ENCODE measurements at places on chromosomes 7 and 10. TPM values are rescaled to one million over a fixed set of nuclear protein-coding genes. Genes with fewer than 3 reads are reported as not detected.

CYP2W1 gene
- polyA plus RNA-seq = not detected

DNA sequence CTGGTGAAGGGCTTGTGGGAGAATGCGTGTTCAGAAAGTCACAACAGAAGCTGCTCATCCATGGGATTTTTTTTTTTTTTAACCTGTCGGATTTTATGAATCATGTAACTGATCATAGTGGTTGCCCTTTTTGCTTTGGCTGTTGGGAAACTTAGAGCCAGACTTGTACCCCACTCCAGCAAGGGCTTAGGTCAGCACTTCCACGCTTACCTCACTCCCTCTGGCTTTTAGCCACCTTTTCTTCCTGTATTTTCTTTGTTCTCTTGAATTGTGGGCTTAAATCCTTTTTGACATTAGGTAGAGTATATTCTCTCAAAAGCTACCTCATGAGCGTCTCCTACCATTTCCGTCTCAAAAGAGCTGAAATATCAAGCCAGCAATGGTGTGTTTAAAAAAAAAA lies 113.6 kb upstream of the BTBD16 start:
- DNase-seq = no peak

OR2A1 gene
- polyA plus RNA-seq = 0.02 TPM

RET gene
- 0.59 TPM for polyA plus RNA-seq

ITGB8 gene
- polyA plus RNA-seq = 2.1 TPM

CALML5 gene
- not detected for polyA plus RNA-seq

DNA sequence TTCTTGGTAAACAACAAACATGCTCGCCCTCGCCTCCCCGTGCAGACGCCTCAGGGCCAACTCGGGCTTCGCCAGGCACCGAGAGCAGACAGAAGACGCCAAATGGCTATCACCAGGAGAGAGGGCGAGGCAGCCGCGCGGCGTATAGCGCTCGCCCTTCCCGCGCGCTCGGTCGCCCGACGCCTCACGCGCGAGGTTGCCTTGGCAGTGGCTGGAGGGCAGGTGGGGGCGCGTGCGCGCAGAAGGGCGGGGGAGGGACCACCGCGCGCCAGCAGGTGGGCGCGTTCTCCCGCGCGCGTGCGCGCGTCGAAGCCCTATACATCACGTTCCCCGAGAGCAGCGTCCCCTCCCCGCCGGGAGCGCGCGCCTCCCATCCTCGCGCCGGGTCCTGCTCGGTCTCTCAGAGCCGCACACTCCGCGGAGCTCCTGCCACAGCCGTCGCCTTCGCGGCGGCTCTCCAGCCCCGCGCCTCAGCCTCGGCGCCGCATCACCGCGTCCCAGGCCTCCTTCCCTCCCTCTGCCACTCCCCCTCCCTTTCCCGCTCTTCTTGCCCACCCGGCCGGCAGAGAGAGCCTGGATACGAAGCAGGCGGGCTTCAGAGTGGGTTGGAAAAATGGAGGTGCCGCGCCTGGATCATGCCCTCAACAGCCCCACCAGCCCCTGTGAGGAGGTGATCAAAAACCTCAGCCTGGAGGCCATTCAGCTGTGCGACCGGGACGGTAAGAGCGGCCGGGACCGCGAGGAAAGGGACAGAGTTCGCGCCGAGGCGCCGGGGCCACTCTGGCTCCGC lies at the start of gene PHYHIPL:
Gene PHYHIPL (plus strand): TSS at position 403 of the 790 bp plus-strand sequence. CDS start 211 bp downstream, at position 614.
- peak; percentile 47 for DNase-seq

DNA sequence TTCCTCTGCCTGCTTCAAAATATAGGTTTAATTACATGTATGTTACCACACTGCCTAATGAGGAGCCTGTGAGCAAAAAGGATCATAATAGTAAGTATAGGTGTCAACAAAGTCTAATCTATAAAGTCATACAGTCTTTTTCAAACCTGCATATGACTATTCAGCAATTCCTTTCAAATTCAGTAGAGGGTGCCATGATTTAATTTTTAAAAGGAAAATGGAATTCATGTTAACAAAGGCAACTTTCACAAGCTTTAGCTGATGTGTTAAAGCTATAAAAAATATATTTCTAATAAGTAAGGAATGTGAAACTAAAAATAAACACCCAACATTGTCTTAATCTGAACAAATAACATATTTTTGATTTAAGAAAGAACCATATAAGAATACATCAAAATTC lies 52.1 kb downstream of the MPP7 start:
- no peak for DNase-seq

GRCh38 chr7:29019387-29019786 lies 61.3 kb upstream of the TRIL start:
- DNase-seq = no peak

GRCh38 chr7:106231856-106232490 lies 52.8 kb downstream of the NAMPT start:
- DNase-seq = no peak

SORCS3 gene
- 0.07 TPM for polyA plus RNA-seq

PPP3CB gene
- 34.5 TPM for polyA plus RNA-seq

- DNase-seq = no peak
These were observed 1.3 kb upstream of the PTPRN2 start for GRCh38 chr7:158588878-158589442.

- DNase-seq = no peak
These were observed 67.2 kb upstream of the MRLN start for GRCh38 chr10:59820471-59820870.

Data from right cardiac atrium (tissue), 5 donors.